Osteoblast (primary cell): ENCODE measurements at places on chromosomes 13 and 19.

DNA sequence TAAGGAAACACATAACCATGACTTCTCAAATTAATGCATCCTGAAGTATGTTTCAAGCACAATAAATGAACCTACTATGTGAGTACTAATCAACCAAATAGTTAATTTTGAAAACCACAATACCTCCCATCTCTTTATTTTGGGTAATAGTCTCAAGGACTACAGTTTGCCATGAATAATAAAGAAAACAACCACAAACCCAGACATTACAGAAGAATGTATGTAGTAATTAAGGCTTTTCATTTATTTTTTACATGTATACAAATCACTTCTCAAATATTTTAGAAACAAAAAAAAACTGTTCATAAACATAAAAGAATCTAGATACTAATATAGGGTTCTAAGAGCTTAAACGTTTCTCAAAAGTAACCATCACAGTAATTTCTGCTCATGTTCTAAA is 6.8 kb downstream of the KATNAL1 start:
- no peak for DNase-seq

DNA sequence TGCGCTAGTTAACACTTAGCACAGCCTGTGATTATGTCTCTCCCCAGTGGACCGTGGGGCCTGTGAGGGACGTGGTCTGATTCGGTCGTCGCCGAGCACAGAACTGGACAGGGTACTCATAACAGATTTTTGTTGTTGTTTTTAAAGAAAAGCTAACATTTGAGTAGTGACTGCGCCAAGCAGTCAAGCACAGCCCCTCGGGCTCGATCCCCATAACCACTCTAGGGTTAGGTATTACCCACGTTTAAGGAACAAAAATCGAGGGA is 805 bp upstream of the PTOV1 start:
- no peak for DNase-seq

- DNase-seq, result no peak
Measured at GRCh38 chr19:40752257-40752781, 1.3 kb downstream of the SNRPA start.

DNA sequence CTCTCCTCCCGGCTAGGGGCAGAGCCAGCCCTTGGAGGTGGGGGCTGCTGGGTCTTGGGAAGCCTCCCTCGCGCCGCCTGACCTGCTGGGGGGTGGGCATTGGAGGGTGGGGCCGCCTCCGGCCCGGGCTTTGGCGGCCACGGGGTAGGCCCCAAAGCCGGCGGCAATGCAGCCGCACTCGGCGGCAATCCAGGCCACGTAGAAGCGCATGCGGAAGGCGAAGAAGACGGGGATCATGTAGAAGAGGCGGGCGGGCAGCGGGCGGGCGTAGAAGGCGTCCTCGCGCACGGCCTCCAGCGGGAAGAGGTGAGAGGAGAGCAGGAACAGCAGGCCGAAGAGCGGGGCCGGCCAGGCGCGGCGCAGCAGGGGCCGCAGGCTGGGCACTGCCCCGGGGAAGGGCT is 7.7 kb upstream of the TMC4 start:
- DNase-seq, result peak; percentile 22

GRCh38 chr19:35986664-35987570 is 8.1 kb upstream of the SDHAF1 start:
- peak; percentile 85 for DNase-seq

GRCh38 chr13:59201841-59202240 is 961.9 kb downstream of the DIAPH3 start:
- DNase-seq, result no peak
